ENCODE measurements at places on chromosomes 2 and 18.

DNA sequence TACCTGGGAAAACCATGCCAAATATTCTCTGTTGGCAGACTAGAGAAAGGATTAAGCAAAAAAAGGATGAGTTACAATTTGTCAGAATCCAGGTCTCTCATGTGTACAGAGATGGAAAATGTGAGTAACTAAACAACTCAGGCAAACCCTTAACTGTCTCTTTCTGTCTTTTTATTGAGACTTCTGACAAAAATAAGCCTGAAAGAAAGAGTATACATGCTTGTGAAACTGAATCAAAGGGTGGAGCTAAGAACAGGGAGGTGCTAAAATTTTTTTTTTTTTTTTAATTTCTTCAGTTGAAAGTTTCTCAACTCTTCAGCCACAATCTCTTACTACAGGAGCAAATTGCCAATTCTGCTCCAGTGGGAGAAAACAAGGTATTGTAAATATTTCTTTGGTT is at the start of gene SERPINB10:
SERPINB10 (plus strand) TSS at position 295 of the 400 bp plus-strand sequence. CDS start 7,553 bp downstream, outside the sequence.
- no peak for DNase-seq

DNA sequence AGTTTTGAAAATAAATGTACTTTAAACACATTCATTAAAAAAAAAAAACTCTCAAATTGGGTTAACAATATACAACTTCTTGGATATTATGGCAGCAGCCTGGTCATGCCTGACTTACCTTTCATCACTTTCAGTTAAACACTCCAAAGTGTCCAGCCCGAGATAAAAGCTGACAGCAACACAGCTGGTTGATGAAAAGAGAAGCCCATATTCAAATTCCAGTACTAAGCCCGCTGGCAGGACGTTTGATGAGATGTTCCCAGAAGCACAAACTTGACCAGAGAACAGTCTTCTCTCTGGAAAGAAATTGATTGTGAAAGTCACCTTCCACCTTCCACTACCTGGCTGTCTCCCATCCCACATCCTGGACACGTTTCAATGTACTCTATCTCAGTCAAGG is 586.3 kb downstream of the TDRD15 start:
- no peak for DNase-seq

DNA sequence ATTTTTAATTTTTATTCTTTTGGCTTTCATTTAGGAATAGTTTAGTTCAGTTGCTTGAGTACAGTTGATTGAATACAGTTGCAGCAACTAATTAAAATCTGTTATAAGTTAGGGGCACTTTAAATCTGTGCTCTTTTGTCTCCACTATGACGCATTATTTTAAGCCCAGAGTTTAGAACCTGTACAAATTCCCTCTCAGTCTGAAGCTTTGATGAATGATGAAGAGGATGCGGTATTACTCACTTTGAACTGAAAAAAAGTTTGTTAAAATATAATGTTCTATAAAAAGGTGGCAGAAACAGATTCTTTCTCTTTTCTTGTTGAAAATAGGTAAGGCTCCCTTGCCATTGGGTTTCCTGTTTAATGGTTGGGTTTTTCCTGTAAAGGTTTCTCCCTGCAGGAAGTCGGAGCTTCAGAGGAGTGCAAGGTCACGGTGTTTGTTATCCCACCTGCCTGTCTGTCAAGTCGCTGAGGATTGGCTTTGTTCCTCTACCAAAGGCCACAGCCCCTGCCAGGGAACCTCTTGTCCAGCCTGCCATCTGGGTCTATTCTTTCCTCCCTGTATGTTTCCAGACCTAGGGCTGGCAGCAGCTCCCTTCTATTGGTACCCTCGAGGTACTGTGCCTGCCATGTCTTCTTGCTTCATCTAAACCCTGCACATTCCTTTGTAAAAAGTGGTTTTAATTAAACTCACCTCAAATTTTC is 43.8 kb upstream of the FN1 start:
- no peak for DNase-seq

DNA sequence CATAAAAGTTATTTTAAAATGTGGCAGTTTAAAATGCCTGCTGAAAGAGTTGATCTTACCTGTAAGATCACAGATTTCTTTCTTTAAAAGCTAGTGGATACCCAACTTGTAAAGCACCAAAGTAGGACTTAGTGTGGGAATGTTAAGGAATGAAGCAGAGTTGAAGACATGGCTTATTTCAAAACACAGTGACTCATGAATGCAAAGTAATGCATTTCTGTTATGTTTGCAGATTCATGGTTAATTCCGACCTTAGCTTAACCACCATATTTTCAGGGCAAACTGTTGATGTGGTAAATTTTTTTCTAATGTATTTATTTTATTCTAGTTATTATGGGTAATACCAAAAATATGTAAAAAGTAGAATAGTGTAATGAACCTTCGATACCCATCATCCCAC is 206.8 kb upstream of the FOSL2 start:
- DNase-seq: no peak

- DNase-seq: peak; percentile 18
Measured at GRCh38 chr2:172442072-172442895, 14.9 kb downstream of the ITGA6 start.

DNA sequence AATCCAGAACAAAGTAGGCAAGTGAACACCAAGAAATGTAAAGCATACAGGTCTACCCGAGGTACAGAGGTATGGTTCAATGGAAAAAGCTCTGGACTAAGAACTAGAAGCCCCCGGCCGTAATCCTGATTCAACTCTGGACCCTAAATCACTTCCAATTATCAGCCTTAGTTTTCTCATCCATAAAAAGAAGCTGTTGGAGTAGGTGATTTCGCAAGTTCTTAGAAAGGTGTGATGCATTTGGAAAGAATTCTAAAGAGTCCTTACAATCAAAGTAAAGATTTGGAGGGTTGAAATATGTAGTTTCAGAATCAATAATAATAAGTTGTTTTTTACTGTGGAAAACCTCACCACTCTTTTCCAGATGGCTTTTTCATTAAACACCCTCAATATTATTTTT is 622.1 kb upstream of the ID2 start:
- no peak for DNase-seq

DNA sequence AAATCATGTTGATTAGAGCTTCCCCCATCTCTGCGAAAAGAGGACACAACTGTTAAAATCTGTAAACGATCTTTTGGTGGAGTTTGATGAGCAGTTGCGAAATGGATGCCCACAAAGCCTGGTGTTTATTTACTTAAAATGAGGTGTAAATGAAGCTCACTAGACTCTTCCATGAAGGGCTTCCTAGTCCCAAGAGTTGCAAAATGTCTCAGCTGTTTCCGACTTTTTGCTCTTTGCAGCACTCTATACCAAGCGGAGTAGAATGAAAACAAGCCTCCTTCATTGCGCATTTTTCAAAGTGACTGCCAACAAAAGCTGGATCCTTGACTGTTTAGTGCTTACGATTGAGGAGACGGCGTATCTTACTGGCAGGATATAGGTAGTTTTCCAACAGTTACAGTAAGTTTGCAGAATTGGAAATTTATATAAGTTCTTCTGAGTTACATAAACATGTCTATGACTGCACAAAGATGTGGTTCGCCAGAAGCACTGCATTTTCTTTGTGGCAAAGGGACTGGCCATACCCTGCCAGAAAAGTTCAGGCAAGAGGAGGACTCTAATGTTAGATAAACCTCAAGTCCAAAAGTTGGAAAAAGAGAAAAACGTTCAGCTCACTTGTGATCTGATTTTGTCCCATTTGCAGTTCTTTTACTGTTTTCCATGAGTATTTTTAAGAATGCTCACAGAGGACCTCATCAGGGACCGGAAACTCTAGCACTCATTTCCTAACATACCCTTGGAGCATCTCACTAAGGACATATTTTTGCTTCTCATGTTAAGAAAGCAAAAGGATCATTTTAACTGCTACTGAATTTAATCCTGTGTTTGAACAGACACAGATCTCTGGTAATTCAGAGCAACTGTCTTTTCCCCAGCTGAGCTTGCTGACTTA is 42.7 kb downstream of the COLEC12 start:
- no peak for DNase-seq

DNA sequence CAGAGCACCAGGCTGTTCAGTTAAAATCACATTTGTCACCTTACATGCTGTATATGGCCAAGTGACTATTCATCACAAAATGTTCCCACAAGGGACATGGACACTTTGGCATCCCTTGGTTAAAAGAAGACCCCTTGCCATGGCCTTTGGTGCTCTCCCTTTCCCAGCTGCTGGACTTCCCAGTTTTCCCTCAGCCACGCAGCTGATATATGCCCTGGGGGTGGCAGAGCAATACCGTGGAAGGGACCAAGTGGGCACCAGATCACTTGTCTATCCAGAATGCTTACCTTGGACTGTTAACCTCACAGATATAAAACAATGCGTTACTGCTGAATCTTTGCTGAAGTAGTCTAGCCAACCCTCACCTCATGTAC is 35.3 kb downstream of the PAIP2B start:
- DNase-seq: no peak

DNA sequence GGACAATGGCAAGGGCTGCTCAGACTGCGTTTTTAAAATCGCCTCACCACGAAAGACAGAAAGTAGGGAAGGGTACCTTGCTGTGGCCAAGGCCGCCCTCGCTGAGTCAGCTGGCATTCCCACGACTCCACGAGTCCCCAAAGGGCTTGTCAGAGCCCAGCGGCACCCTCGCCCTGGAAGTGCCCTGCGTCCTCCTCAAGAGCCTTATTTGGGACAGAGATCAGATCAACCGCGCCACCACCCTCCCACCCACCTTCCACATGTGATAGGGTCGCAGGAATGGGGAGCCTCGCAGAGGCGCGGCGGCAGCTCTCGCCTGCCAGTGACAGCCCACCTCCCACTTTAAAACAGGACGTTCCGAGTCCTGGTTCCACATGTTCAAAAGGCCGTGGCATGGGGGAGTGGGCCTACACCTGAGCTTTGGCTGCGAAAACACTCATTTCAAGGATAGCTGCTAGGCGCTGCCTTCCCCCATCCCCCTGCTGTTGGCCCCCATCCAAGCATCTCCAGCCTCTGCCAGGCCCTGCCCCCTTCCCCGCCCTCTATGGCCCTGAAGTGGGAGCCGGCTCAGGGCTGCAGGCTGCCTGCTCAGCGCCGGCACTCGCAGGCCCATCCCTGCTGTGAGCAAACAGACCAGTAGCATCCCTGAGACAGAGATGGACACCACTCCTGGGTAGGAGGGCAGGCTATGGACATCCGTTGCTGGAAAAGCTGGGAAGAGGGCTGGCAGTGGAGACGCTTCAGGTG is 38.1 kb upstream of the ARHGEF4 start:
- no peak for DNase-seq
